IPS DF 6.9 (cell line): ENCODE measurements at places on chromosomes 7 and 10.

DNA sequence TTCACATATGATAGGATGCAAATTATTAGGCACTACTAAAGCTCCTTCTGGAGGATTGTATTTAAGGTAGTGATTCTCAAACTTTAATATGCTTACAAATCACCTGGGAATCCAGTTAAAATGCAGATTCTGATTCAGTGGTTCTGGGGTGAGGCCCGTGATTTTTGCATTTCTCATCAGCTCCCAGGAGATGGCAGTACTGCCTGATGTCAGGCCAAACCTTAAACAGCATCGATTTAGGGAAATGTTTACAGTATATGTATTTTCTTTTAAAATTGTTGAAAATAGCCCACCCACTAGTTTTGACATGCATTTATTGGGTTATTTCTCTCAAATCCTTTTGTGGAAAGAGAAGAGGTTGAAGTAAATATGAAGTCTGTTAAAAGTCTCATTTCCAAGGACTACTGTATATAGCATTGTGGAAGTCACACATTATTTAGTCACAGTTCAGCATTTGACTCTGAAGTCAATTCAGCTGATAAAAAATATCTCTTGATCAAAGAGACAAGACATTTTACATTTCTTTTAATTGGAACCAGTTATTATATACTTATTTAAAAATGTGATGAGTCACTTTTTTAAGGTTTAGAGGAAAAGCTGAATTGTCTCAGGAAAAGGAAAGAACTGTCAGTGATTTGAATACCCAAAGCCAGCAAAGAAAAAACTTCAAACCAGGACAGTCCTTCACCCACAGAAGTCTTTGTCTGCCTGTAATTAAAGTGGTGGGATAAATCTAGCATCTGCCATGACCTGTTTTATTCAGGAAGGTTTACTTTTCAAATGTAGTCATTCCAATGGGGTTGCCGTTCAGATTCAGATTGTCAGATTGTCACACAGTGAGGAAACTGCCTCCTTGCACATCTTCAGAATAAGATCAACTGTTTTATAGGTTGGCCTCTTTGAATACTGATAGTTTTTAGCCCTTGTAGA is 21.1 kb upstream of the HBP1 start:
- no peak for DNase-seq

DNA sequence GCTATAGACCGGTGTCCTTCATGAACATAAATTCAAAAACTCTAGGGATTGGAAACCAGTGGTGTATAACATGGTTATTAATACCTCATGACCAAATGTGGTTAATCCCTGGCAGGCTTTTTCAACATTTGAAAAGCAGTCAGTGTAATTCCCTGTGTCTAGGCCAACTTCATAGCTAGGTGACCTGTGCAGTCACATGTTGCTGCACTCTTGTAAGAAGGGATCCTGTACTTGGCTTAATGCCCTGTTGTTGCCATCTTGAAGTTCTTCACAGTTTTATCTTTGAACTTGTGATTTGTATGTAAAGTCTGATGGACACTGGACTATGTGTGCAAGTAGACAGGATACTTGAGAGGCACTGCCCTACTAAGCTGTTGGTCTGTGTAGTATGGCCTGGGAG is 39.7 kb downstream of the ZNF33A start:
- DNase-seq, result no peak

DNA sequence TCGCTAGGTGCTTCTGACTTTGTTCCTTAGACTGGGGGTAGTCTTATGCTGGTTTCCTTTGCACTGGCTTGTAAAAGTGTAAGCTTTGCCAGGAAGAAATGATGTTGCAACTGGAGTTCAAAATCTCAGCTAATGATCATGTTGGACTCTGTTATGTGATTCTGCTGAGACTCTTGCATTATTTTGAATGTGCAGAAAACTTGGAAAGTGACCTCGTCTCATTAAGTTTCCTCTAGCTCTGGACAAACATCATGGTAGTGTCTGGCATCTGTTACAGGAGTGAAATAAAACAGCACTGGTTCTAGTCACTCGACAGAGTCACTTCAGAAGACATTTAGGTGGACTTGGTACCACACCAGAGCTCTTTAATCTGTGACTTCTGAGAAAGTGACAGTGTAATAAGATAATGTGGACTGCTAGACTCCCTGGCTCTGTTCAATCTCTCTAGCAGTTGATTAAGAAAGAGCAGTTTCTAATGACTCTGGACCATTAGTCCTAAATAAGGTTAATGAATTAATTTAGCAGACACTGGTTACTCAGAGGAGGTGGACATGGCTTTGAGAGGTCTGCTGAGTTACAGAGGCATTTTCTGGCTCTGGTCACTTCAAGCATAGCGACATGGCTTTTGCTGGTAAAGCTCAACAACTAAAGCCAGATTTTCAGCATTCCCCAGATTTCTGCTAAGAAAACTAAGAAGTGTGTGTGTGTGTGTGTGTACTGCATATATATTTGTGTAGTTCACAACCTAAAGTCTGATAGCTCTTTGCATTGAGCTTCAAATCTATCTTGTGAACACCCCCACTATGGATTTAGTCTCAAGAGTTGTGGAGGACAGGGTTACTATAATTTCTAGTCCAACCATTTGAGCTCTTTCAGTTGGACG is 2.0 kb downstream of the NRP1 start:
- DNase-seq, result no peak

GRCh38 chr7:87339373-87339897 is 6.0 kb upstream of the CROT start:
- no peak for DNase-seq

GRCh38 chr7:124411796-124412195 is 353.8 kb downstream of the GPR37 start:
- no peak for DNase-seq

- no peak for DNase-seq
Measured at GRCh38 chr10:102268375-102268888, 23.1 kb downstream of the GBF1 start.

- DNase-seq, result no peak
Measured at GRCh38 chr7:135745703-135746312, 2.8 kb downstream of the FAM180A start.

GRCh38 chr10:22713853-22714478 is 412 bp downstream of the PIP4K2A start:
- DNase-seq, result no peak

DNA sequence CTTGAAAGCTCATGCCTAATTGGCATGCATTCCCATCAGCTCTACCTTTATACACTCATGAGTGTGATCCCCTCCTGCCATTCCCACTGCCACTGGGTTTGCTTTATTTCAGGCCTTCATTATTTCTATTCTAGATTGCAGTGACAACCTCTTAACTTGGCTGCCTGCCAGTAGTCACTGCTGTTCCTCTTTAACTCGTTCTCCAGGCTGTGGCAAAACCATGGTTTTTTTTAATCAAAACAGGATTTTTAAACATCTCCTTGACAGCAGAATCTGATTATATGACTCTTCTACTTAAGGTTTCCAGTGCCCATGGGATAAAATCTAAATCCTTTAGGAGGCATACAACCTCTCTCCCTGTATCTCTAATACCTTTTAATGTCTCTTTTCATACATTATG is 223.7 kb upstream of the PCDH15 start:
- no peak for DNase-seq

DNA sequence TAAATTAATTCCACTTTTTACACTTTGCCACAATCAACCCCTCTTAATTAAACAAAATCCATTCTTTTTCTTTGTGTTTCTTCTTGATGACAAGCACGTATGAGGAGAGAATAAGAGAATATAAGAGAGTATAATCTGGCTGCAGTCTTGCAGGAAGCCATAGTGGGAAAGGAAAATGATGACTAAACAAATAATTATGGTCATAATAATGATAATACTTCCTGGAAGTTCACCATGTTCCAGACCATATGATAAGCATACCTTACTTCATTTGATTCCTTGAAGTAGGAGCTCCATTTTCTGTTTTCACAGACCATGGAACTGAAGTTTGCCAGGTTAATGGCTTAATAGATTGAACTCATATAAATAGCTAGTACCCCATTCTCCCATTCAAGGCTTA is 237.8 kb downstream of the SEMA3D start:
- DNase-seq, result no peak

DNA sequence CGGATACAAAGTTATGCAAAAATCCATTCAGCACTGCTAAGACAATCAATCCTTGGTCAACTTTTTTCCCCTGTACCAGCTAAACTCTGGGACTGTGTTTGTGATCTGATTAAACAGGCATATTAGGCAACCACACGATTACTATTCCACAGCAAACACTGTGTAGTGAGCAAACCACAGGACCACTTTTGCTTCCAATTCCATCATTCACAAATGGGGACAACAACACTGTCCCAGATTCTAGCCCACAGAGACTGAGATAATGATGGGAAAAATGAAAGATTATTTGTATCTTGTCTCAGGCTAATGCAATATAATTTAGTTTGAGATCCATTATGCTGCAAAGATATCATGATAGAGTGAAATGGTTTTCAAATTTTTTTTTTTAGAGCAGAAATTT is 163.7 kb upstream of the AOAH start:
- no peak for DNase-seq

- DNase-seq, result no peak
Measured at GRCh38 chr7:8217200-8218068, 44.5 kb downstream of the ICA1 start.

DNA sequence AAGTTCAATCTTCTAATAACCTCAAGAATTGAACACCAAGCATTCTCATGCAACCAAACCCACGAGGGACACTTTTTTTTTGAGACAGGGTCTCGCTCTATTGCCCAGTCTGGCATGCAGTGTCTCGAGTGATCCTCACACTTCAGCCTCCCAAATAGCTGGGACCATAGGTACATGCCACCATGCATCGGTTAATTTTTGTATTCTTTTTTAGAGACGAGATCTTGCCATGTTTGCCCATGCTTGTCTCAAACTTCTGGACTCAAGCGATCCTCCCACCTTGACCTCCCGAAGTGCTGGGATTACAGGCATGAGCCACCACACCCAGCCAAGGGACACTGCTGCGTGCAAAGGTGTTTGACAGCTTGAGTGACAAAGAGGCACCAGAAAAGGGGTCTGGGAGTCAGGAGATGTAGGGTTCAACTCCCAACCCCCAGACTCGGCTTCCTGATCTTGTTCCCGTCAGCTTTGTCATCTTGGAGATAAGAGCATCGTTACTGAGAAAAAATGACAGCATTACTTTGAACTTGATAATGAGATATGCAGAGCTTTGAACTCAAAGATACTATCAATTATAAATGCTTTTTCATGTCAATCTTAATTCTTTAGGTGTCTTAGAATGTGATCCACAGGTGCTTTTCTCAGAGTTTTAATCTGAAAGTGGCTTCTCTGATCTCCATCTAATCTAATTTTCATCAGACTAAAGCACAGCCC is 1.6 kb upstream of the CYTH3 start:
- no peak for DNase-seq

DNA sequence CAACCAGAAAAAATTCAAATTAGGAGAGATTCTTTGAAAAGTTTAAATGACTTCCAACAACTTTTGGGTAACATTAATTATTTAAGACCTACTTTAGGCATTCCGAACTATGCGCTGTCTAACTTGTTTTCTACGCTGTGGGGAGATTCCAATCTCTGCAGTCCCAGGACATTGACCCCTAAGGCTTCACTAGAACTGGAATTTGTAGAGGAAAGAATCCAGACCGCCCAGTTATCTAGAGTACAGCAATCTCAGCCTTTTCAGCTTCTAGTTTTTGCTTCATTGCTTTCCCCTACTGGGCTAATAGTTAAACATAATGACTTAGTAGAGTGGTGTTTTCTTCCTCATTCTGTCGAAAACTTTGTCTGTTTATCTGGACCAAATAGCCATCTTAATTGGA is 14.9 kb upstream of the DDC start:
- DNase-seq, result no peak
